IMR-90 (cell line): ENCODE measurements at places on chromosomes 3 and 15.

- no peak for DNase-seq
These were observed 218.9 kb upstream of the RORA start for GRCh38 chr15:61447981-61448380.

- DNase-seq = no peak
These were observed 63.4 kb upstream of the CPB1 start for GRCh38 chr3:148763986-148764935.

DNA sequence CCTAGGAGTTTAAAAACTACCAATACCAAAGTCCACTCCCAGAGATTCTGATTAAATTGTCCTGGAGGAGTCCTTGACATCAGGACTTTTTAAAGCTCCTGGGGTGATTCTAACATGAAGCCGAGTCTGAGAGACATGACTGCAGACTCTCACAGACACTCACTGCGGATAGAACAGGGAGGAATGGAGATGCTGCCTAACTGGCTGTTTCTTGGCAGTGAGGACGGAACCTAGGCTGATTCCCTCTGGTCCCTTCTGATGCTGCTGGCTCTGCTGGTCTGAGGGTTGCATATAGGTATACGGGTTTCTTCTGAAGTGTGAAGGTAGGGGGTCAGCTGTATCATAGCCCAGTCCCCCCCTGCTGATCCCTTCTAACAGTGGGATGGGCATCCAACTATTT is 1.3 kb upstream of the HRG start:
- no peak for DNase-seq

- no peak for DNase-seq
These were observed 2.8 kb upstream of the DNAH1 start for GRCh38 chr3:52313188-52313773.

GRCh38 chr3:117887901-117888300 is 1146.7 kb downstream of the IGSF11 start:
- DNase-seq = peak; percentile 67

GRCh38 chr3:69425249-69425648 is 39.4 kb upstream of the FRMD4B start:
- DNase-seq = peak; percentile 7

- peak; percentile 63 for DNase-seq
These were observed 29.1 kb upstream of the PDZRN3 start for GRCh38 chr3:73653877-73654276.

DNA sequence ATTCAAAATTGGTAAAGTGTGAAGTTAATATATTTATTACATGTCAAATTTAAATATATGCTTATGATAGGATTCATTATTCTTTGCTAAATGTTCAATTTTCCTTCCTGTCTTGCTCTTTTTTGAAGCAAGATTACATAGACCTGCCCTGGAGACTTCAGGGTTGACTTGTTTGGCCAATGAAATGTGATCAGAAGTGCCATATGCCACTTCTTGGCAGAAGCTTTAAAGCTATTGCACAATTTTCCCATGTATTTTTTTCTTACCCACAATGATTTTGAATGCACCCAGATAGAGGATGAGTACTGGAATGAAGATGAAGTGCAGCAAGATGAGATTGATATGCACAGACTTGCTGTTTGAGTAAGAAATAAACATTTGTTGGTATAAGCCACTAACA is 406.3 kb upstream of the BCHE start:
- no peak for DNase-seq

- DNase-seq = no peak
These were observed 59.5 kb downstream of the ERC2 start for GRCh38 chr3:56408761-56409196.

DNA sequence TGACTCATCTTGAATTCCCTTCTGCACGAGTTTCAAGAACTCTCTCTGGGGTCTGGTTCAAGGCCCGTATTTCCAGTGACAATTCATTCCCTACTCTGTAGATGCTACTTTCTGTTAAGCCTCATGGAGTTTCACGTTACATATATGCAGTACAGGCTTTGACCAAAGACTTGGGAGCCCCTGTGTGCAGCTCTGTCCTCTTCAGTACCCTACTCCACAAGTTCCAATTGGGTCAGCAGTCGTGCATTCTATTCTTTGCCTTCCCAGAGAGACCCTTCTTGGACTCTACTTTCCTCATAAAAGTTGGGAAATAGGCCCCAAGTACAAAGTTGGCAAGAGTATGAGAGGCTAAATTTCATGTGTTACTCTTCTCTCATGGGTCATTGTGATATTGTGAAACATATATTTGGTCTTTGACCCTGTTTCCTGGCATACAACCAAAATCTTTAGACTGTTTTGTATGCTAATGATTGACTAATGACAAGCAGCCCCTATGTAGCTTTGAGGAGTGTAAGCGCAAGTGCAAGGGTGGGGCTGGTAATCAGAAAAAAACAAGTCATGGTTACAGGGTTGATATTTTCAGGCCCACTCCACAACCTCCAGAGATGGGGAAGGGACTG is 15.0 kb upstream of the CCDC50 start:
- no peak for DNase-seq

GRCh38 chr15:96416218-96416933 is 85.9 kb downstream of the NR2F2 start:
- no peak for DNase-seq

DNA sequence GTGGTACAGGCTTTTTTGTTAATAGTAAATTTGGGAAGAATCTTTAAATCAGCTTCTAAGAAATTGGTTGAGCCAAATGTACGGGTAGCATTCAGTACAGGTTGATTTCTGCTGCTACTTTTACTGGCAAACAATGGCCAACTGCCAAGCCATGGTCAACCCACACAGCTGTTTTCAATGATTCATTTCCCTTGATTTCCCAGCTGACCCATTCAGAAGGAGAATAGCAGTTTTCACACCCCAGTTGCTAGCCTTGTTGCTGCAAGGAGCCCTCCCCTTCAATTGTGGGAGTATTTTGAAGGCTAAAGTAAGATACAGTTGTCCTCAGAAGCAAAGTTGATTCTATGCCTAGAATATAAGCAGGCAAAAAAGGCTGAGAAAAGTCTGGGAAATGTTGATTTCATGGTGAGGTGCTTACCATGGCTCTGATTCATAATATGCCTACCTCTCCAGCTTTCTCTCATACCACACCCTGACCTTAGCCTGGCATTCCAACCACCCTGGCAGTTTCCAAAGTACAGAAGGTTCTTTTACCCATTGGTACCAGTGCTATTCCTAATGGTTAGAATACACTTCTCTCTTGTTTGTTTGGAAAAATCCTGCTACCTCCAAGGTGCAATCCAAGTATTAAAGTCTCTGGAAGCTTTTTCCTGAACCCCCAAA is 320.3 kb upstream of the TGFBR2 start:
- peak; percentile 88 for DNase-seq
